ENCODE measurements at places on chromosomes 12 and 14.

- DNase-seq, result no peak
Measured at GRCh38 chr12:26179826-26180225, 15.5 kb upstream of the SSPN start.

- no peak for DNase-seq
Measured at GRCh38 chr14:104516906-104517305, 62.7 kb upstream of the C14orf180 start.

GRCh38 chr12:7857971-7858370 lies 14.7 kb downstream of the SLC2A14 start:
- DNase-seq, result no peak

GRCh38 chr12:122013791-122014590 lies 7.7 kb upstream of the BCL7A start:
- no peak for DNase-seq

DNA sequence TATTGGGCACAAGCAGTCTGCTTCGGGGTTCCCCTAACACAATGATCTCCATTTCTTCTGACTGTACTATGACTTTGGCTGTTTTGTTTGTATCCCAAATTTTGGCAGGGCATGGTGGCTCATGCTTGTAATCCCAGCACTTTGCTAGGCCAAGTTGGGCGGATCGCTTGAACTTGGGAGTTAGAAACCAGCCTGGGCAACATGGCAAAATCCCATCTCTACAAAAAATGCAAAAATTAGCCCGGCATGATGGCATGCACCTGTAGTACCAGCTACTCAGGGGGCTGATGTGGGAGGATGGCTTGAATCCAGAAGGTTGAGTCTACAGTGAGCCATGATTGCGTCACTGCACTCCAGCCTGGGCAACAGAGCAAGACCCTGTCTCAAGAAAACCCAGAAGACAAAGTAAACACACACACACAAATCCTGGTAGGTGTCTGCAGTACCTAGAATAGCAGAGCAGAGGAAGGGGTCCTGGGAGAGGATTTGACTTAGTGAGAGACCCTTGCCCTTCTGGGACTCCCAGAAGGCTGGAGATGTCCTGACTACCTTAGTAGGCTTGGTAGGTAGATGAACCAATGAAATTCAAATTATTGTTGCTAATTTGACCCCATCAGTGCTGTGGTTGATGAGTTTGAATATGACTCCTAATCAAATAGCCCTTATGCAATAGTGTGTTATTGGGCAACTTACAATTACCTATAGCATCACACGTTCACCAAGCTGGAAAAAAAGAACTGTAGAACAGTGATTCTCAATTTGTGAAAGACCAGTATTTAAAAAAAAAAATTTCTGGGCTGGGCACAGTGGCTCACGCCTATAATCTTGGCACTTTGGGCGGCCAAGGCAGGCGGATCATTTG lies 6.8 kb upstream of the AEBP2 start:
- DNase-seq, result no peak

- DNase-seq, result no peak
Measured at GRCh38 chr14:94480809-94481208, 4.8 kb upstream of the SERPINA9 start.

GRCh38 chr14:77061630-77062257 lies 33.2 kb upstream of the IRF2BPL start:
- DNase-seq, result no peak

DNA sequence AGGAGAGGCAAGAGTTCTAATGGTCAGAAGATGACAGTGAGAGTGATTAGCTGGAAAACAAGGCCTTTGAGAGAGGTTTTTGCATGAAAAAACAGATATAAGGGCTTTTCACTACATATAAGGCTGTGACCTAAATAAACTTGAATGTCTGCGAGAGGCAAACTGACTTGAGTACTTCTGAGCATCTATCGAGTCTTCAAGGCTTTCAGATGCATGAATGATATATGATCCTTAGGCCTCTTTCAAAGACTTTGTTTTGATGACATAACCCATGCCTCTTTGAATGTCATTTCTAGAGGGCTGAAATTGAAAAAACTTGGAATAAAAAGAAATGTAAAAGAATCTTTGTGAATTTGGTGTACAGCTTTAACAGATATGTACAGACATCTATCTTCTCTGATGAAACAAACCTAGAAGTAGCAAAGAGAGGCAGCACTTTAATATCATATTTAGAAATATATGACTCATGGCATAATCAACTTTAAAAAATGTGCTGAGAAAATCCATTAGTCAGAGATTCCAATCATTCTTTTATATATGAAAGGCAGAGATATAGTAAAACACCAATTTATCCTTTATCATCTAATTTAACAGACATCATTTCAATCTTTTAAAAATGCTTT lies 72.6 kb downstream of the PPM1H start:
- DNase-seq, result peak; percentile 65
